ENCODE measurements at places on chromosomes 5 and 9.

DNA sequence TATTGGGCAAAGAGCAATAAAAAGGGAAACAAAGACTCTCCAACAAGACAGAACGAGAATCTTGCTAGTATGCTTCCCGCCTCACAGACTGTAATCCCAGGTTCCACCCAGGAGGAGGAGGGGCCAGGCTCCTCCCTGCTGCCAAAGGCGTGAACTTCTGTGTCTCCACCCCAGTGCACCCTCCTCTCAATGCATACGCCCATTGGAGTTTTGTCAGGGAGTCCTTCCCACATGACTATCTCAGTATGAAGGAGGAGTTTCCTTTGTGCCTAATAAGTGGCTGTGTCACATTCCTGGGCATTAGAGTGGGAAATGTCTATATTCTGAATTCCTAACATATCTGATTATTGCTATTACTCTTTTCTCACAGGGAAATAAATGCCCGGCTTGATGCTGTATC, 106.4 kb upstream of the DHFR start:
- DNase-seq = no peak

GRCh38 chr5:159713254-159713653, 203.0 kb upstream of the ADRA1B start:
- DNase-seq = no peak

DNA sequence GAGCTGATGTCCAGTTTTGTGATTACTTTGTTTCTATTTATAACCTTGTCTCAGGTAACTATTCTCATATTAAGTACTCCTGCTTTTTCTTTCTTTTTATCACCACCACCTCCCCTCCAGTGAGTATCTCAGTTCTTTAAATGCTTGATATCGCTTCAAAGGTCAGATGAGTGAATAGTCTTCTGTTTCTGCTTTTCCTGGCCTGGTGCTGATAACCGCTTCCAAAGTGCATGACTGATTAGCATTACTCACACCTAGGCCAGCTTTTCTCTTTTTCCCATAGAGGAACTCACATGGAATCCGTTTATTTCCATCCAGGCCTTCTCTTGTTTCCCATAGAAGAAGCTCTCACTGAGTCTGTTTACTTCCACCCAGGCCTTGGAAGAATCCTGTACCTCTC, 3.2 kb downstream of the SLC36A1 start:
- no peak for DNase-seq

DNA sequence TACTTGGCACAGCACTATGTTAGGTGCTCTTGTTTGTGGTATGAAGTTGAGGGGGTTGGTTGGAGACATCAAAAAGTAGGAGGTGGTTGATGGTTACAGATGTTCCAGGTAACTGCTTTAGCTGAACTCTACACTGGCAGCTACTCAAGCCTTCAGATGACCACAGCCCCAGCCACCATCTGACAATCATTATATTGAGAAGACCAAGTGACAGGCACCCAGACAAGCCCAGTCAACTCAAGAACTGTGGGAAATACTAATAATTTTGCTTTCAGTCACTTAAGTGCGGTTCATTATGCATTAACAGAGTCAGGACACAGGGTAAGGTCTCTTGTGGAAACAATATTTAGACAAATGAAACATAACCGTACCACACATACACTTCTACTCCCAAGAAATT, 38.9 kb upstream of the SLIT3 start:
- no peak for DNase-seq

DNA sequence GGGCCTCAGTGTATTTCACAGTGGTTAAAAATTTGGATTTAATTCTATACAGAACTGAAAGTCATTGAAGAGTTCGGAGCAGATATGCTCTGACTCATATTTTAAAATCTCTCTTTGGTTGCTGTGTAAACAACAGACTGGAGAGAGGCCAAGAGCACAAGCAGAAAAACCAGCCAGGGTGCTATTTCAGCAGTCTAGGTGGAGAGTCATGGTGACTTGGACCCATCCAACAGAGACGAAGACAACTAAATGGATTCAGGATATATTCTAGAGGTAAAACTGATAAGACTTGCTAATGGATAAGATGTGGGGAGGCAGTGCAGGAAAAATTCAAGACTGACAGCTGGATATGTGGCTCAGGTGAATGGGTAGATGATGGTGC, 168.9 kb downstream of the MAPKAP1 start:
- no peak for DNase-seq

GRCh38 chr9:135479469-135480052, at the start of gene PPP1R26:
Gene PPP1R26 (plus strand): TSS chr9:135479782. CDS start chr9:135484511, 4,729 bp downstream.
- no peak for DNase-seq

DNA sequence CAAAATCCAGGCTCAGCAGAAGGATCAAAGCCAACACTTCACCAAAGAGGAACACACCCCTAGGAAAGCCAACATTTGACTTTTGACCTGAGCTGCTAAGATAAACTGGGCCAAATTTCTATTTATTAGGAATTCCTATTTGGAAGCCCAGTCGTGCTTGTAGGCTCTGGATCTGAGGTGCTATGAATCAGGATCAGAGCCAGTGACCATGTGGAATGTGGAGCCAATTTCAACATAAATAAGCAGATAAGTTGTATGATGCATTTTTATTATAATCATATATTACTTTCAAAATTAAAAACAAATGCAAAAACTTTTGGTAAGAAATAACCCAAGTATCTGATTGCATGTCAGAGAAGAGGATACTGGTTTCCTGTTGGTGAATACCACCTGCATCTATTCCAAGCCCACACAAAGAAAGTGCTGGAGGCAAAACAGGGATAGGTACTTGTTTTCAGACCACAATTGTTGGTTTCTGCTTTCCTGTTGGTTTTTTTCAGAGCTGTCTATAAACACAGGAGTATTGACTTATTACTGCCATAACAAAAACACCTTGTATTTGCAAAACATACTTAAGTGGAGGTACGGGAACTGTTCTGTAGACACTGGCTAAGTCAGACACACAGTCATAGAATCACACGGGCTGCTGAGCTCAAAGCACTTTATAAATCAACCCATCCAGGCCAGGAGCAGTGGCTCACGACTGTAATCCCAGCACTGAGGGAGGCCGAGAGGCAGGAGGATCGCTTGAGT, 52.8 kb downstream of the ARL15 start:
- DNase-seq = no peak

- no peak for DNase-seq
Observed at GRCh38 chr5:21221616-21222015, 1233.6 kb upstream of the CDH18 start.

DNA sequence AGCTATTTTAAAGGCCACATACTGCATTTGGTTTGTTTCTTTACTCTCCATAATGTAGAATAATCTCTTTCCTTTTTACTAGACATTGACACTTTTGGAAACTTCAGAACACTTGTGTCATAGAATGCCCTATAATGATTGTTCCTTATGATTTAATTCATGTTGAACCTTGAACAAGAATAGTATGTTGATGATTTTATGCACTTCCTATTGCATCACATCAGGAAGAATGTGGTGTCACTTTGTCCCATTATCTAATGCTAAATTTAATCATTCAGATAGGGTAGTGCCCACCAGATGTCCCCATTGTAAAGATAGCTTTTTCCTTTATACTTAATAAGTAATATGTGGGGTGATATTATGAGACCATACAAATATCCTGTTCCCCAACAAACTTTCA, 19.4 kb upstream of the DEPDC1B start:
- no peak for DNase-seq

DNA sequence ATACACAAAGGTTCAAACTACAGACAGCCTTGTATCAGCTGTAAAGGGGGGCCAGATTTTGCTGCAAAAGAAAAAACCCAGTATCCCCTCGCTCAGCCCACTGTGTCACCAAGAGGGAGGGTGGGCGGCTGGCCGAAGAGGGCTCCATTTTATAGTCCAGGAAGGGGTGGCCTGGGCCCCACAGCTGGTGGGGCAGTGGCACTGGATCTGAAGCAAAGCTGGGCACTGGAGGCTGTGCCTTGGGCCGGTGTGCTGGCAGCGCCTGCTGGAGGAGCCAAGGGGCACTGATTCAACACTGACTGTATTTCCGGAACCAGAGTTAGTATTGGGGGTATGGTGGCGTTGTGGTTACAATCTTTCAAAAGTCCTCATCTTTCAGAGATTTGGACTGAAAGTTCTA, 9.1 kb downstream of the BRD3 start:
- no peak for DNase-seq

DNA sequence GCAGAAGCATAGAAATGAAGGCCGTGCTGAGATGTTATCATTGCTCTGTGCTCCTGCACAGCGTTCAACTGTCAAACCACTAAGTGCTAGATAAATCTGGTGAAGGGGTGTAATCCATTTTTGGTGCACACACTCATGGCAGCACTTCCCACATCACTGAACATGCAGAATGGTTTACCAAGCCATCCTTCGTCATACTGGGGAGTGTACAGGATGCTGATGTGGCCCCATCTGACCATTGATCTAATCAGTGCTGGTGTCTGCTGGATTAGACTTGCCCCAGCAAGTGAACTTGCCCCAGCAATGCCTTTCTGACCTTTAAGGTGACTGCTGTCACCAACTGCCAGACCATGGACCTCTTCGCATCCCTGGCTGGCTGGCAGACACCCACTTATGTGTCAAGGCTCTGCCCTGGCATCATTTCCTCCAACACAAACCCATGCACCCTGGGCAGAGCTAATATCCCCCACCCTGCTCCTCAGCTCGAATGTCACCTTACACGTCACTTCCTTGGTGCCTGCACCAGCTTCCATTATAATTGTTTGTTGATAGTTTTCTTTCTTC, 4.2 kb upstream of the SEMA4D start:
- DNase-seq = no peak

DNA sequence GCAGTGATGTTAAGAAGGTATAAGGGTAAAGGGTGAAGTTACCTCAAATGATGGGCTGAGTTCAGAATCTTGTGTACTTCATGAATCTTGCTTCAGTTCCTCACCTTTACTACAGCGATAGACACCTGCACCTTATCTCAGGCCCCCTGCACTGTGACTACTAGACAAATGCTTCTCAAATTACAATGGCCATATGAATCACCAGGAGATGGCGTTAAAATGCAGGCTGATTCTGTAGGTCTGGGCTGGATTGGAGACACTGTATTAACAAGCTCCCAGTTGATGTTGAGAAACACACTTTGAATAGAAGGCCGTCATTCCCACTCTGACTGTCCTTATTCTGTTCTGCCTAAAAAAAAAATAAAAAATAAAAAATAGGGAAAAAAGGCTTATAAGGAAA, 29.8 kb downstream of the TARS1 start:
- no peak for DNase-seq

DNA sequence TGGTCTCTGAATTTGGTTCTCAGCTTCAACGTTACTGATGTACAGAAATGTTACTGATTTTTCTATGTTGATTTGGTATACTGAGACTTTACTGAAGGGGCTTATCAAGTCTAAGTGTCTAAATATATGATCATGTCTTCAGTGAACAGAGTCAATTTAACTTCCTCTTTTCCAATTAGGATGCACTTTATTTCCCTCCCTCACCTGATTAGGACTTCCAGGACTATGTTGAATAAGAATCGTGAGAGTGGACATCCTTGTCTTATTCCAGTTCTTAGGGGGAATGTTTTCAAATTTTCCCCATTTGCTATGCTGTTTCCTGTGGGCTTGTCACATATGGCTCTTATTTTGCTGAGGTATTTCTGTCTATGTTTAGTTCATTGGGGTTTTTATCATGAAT, 349.5 kb downstream of the PRR16 start:
- DNase-seq = no peak

DNA sequence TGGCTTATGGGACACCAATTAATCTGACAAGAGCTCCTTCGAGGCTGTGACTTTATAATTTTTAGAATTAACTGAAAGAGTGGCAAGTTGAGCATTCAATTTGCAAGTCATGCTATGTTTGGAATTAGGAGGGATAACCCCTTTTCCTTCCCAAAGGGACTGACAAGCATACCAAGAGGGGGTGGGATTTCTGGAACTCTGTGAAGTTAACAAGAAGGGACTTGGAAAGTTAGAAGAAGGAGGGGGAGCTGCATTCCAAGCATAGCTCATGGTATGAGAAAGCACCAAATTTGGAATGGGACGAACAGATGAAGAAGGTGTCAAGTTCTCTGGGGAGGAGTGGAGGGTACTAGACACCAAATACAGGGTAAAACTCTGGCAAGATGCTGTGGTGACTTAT, 8.9 kb upstream of the PALM2AKAP2 start:
- DNase-seq = no peak

GRCh38 chr9:84570482-84571154, 98.9 kb upstream of the NTRK2 start:
- no peak for DNase-seq

- DNase-seq = no peak
Observed at GRCh38 chr9:107211284-107211923, 71.7 kb upstream of the RAD23B start.

- DNase-seq = no peak
Observed at GRCh38 chr5:71782393-71782770, 63.3 kb downstream of the CARTPT start.

- DNase-seq = no peak
Observed at GRCh38 chr5:38465061-38465460, 91.4 kb downstream of the LIFR start.

DNA sequence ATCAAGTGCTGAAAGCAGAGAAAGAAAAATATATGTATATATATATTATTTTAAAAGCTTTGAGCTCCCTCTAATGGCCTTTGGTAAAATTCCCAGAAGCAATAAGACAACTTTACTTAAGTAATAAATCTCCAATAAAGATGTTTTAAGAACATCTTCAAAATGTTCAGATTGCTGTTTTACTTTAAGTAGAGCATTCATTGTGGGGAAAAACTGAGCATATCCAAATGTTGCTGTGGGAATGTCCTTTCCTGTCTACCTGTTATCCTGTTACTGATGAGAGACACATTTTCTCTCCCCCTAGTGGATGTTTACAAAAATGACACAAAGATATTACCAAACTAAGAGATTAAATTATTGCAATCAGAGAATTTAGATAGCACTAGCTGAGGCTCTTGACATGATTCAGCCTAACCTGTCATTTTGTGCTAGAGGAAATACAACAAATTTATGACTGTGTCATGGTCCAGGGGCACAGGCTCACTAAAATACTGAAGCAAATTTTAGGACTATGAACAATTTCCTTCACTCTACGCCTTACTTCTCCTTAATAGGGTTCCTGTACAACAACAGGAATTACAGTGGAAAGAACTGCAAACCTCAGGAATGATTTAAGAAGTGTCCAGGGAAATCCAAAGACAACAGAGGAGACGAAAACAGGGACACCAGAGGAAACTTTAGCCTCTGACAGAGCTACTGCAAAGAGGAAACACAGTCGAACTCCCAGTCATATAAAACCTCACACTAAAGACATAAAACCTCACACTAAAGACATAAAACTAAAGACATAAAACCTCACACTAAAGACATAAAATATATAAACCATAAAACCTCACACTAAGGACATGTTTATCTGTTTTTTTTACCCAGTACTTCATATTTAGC, 24.3 kb upstream of the PRRC1 start:
- DNase-seq = no peak

DNA sequence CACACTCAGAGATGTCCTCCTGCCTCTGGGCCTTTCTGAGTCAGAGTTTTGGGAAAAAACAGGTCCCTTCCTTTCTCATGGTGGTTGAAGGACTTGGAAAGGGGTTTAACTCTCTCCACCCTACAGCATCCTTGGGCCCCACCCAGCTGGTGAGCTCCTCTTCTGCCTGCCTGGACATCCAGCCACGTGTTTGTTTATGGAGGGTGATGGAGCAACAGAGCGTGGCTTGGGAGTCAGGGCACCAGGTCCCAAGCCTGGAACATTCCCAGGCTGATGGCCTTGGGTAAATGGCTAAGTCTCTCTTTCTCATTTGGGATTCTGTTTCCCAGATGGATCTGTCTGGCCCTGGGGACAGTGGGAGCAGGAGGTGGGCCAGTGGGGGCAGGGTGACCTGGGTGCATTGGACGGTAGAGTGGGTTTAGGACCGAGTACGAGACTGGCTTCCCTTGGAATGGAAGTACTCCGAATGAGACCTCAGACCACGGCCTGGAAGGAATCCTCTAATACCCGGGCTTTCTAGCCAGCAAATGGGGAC, 141.1 kb upstream of the IRX2 start:
- no peak for DNase-seq

GRCh38 chr5:59079622-59080620, 497.0 kb downstream of the RAB3C start:
- no peak for DNase-seq

Data from stimulated activated CD4-positive, alpha-beta T cell treated with anti-CD3 and anti-CD28 coated beads, Interleukin-2, amount 100 ng/mL, for 24 hours (primary cell).